ENCODE measurements at places on chromosomes 6 and 20.
A peak's percentile ranks its signal among the peaks of the same experiment; 100 is the strongest.

DNA sequence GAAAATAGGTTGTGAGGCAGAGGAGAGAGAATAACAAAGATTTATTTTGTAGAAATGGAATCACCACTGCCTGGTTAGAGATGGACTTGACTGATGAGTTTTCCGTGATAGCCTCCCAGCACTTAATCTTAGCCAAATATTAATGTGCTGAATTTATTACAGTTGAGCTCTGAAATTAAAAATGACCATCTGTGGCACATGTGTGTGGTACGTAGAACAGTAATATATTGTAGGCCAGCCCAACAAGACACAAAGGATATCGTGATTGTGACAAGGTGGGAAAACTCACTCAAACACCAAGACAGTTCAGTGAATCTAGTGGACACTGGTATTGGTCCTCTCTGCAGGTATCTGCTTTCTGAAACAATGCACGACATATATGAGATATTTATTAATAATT is 119.4 kb downstream of the HAO1 start:
- no peak for DNase-seq

DNA sequence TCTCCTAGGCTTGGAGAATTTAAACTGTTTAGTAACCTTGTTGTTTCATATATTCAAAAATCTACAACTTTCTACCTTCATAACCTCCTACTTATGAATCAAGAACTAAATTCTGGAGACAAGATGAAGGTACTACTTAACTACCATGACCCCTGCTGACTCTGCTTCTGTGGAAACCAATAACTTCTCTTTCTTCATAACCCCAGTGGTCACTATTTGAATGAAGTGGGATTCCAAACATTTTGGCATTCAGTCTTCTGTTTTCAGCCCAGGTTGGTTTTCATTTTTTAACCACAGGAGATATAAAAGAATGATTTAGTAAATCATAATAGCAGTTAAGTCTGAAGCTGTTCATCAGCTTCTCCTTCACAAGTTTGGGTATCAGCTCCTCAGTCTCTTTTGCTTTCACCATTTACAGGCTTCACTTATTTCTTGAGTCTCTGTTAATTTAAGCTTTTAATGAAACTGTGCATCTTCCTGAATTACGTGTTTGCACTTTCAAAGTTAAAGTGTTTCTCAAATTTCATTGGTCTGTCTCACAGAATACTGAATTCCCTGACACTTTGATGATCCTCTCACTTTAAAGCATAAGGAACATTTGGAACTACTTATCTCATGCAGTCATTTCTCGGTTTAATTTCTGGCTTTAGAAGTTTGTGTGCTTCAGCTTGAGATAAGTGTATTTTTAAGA is 9.5 kb downstream of the SENP6 start:
- no peak for DNase-seq

- peak; percentile 78 for DNase-seq
Observed at GRCh38 chr20:2102585-2103460, 1.2 kb downstream of the STK35 start.

GRCh38 chr6:2970034-2970685 is 1.2 kb downstream of the SERPINB6 start:
- DNase-seq = no peak

DNA sequence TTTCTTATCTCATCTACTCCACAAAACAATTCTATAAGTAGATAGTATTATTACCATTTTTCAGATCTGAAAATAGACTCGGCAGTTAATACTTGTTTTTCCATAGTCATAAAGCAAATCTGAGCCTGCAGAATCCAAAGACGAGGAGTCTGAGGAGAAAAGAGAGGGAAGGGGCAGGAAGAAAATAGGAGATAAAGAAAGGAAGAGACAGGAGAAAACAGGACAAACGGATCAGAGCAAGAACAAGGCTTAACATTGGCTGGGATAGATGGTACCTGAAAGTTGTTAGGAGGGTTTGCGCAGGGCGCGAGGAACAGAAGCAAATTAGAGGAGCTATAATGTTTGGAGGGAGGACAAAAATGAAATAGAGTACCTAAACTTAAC is 639 bp upstream of the PPIL1 start:
- DNase-seq = no peak

DNA sequence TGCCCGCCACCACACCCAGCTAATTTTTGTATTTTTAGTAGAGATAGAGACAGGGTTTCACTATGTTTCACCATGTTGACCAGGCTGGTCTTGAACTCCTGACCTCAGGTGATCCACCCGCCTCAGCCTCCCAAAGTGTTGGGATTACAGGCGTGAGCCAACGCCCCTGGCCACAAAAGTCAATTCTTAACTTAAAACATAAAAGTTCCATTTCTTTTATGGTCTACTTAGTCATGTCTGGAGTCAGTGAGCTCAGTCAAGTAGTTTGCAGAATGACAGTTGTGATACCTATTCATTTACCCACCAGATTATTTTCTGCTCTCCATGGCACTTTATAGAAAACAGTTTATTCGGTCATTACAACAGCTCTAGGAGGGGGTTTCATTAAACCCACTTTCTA is 103.1 kb upstream of the ESR1 start:
- DNase-seq = no peak

DNA sequence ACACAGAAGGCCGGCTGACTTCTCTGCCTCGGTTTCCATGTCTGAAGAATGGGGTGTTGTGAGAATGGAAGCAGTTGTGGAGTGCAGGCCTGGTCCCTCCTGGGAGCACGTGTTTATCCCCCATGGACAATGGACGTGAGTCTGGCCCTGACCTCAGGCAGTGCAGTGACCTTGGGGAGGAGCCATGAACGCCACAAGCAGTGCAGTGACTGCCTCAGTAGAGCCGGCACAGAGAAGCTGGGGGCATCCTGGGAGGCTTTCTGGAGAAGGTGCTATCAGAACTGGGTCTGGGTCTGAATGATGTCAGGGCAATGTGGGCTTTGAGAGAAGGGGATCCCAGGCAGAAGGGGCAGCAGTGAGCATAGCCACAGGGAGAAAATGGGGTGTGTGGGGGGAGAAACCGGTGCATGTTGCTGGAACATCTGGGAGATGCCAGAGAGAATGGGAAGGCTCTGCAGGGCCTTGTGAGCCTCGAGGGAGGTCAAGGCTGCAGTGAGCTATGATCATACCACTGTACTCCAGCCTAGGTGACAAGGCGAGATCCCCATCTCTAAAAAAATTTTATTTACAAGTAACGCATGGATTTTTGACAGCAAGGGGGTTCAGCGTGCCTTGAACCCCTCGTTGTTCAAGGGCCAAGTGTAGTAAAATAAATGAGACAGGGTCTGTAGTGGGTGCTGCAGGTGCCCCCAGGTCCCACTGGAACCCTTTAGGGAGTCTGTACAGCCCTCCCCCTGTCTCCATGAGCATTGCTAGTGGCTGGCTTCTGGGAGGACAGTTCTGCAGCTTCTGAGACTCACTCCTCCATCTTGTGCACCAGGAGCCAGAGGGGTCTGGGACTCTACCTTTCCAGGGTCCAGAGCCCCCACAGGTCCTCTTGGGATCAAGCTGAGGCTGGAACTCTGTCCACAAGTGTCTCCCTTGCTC is 27.0 kb upstream of the ZBP1 start:
- no peak for DNase-seq

DNA sequence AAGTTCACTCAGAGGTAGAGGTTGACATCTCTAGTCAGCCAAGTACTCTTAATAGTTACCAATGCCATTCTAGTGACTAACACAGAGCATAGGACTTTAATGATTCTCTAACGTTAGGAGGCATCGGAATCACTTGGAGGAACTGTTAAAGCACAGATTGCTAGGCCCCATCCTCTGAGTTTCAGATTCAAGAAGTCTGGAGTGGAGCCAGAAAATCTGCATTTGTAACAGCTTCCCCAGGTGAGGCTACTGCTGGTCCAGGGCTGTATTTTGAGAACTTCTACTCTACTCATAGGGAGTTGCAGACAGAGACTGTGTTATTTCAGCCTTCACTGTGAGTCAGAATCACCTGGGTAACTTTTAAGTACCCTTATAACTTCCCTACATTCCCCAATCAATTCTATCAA is 5.7 kb downstream of the LMBRD1 start:
- no peak for DNase-seq

DNA sequence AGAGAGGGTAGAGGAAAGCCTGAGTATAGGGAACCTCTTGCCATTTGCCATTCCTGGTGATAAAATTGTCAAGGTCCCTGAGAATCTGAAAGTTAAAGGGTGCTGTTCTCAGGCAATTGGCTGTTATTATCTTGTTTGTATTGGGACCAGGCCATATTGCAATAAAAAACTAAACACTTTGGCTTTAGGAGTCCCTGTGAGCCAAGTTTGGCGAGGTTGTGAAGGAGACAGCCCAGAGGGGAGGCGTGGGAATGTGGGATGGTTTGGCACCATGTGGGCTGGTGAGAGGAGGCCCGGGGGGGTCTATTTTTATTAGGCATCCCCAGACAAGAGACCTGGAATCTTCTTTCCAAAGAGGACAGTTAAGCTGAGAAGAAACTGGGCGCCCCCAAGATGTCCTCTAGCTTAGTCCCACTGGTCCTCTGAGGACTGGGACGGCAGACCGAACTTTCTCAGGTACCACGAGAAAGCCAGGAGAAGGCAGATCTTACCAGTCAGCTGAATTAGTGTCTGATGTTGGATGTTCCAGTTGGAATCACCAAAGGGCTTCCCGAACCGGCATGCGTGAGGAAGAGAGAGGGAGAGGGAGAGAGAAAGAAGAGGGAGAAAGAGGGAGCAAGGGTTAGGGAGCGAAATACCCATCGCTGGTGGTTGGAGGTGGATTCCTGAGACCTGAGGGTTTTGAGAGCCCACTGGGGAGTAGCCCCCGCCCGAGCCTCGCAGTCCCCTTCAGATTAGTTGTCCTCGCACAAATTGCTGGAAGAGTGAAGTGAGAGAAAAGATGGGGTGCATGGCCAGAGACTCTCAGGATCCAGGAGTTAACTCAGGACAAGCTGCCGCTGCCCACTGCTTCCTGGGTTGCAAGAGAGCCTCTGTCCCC is 24.4 kb downstream of the DYNLT1 start:
- DNase-seq = no peak

DNA sequence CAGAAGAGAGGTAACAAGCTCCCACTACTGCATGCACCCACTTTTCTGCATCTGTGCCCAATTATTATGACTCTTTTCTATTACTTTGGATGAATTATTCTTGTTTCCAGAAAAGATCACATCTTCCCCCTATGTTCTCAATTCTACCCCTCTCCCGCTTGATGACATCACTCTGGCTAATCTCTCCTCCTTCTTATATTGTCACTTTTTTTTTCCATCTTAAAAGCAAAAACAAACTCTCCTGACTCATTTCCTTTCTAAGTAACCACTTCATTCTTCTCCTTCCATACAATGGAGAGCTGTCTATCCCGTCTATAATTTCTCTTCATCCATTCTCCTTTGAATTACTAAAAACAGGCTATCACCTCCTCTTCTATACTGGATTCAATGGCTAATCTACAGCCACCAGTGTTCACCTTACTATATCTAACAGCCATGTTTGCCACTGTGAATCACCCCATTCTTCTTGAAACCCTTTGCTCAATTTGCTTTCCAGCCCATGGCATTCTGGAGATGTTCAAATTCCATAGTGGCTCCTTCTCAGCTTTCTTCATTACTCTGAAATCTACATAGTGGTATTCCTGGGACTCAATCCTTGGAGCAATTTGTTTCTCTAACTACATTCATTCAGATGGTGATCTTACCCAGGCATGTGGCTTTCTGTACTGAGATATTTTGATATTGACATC is 378.4 kb downstream of the ARHGAP18 start:
- DNase-seq = no peak

DNA sequence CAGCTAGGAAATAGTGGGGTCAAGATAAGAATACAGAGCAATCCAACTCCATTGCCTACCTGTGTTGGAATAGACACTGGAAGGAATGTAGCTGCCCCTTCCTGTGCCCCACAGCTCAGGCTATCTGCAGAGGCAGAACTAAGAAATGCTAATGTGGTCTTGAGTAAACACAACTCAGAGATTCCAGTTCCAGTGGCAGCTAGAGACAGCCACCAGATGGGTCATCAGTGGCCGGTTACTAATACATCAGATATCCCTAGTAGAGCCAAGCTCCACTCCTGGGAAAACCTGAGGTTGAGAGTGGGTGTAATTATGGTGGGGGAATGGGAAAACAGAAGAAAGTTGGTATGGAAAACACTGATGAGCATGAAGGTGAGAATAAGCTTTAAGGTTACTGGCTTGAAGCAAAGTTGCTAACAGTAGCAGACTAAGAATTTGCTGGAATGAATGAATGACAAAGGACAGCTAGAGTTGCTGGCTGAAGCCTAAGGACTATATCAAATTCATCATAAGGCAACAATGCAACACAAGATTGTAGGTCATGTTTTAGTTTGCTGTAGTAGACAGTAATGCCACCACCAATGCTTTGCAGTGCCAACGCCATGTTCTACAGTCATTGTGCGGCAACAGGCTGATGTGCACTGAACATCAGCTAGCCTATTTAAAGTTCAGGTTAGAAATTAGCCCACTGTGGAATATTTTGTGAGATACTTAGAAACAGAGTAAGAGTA is 28.3 kb upstream of the FAM83C start:
- DNase-seq = no peak

DNA sequence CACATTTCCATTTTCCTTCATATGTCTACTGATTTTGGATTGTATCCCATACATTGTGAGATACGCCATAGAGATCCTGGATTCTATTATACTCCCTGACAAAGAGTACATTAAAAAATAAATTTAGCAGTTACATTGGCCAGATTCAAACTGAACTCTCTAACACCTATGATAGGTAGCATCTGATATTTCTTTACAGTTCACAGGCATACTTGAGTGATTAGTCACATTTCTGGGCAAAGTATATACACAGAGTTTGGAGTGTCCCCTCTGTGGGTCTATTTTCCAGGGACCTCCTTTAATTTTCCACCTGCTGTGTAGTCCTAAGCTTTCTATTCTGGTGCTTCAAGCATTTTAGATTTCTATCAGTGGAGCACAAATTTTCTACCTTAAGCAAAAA is 96.4 kb downstream of the TBC1D32 start:
- no peak for DNase-seq

GRCh38 chr20:42678895-42679294 is 510.8 kb downstream of the PTPRT start:
- no peak for DNase-seq

DNA sequence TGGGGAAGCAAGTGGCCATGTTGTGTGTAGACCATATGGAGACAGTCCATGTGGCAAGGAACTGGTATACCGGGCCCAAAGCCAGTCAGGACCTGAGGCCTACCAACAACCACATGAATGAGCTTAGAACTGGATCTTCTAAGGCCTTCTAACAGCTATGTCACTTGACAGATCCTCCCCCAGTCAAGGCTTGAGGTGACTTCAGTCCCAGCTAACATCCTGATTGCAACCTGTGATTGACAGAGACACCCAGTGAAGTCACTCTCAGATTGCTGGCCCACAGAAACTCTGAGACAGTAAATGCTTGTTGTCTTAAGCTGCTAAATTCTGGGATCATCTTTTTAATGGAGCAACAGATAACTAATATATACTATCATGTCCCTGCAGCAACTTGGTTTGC is 32.9 kb downstream of the AHI1 start:
- no peak for DNase-seq

All from GM04504 (cell line).